ENCODE measurements at places on chromosomes 4 and X.

GRCh38 chr4:101696276-101697010, 94.1 kb upstream of the BANK1 start:
- no peak for DNase-seq

GRCh38 chrX:38268011-38268410, 47.3 kb upstream of the SRPX start:
- peak; percentile 53 for DNase-seq

- no peak for DNase-seq
Observed at GRCh38 chr4:173782660-173783059, 252.6 kb upstream of the HAND2 start.

- DNase-seq, result no peak
Observed at GRCh38 chrX:82092307-82092706, 890.4 kb downstream of the SH3BGRL start.

DNA sequence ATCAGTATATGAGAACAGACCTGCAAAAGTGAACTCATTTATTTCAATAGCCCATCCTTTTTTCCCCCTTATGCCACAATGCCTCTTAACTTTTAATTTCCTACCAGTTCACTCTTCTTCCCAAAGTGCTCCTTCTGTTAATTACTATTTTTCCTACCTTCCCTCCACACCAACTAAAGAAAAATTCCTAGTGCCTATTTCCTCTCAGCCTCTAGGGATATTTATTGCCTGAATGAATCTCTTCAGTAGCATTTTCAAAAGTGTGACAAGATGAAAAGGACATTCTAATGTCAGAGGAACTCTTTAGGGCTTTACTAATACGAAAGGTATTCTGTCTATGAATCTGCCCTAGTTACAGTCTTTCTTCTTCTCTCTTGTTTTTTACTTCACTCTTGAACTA, 181.1 kb upstream of the SPRY1 start:
- DNase-seq, result no peak

GRCh38 chrX:32480019-32480418, 731.3 kb downstream of the DMD start:
- no peak for DNase-seq

DNA sequence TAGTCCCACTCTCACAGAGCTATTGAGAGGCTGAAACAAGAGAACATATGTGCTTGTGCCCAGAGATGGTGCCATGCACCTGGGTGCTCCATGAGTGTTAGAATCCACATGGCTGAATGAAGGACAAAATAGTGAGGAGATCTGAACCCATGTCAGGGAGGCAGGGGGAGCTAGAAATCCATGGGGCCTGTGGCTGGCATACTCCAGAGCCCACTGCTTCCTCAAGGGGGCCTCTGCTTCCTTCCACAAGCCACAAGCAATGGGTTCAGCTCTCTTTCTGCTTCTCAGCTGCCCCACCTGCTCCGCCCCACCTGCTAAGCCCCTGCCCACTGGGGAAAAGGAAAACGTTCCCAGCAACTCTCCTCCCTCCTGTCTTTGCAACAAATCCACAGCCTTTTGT, 46.1 kb downstream of the PJA1 start:
- DNase-seq, result no peak

DNA sequence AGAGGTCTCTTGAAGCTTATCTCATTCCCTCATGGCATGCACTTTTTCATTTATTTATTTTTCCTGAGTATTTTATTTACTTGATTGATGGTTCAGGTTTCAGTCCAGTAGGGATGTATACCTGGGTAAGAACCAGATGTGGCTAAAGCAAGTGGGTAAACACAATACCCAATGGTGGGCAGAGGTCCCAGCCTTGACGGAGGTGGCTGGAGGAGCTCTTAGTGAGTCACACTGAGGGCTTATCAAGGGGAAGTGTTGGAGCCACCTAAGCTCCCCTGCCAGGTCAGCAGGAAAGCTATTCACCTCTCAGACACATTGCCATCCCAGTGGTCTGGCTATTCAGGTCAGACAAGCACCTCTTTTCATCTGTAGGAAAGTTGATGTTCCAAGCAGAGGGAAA, 236.2 kb upstream of the MAGEB16 start:
- no peak for DNase-seq

All from inflammatory macrophage treated with lipopolysaccharide for 4 hours (primary cell).